ENCODE measurements at places on chromosomes 11 and 22.

DNA sequence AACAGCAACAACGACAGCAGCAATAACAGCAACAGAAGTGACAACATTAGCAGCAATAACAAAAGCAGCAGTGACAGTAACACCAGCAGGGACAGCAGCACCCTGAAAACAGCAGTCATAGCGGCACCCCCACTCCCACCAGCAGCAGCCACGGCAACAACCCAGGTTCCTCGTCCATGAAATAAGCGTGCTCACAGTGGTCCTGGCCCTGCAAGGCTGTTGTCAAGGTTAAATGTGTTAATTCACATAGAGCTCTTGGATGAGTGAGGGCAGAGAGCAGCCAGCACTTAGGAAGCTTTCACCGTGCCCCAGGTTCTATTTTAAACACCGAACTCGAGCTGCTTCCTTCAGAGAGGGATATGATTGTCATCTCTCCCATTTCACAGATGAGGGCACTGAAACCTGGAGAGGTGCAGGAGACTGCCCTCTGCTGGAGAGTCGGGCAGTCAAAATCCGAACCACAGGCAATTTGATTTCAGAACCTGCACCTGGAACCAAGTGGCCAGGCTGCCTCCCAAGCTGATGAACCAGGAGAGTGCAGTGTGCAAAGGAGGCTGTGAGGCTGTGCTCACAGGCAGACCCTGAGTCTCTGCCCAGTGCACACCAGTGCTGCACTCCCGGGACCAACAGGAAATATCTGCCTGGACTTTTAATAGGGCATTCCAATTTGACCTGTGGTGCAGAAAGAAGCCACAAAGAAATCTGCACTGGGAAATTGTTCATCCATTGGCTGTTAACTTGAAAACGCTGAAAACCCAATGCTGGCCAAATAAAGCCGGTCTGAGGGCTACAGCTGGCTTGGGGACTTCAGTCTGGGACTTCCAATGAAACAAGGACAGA is 22.9 kb upstream of the FGF3 start:
- DNase-seq: no peak

DNA sequence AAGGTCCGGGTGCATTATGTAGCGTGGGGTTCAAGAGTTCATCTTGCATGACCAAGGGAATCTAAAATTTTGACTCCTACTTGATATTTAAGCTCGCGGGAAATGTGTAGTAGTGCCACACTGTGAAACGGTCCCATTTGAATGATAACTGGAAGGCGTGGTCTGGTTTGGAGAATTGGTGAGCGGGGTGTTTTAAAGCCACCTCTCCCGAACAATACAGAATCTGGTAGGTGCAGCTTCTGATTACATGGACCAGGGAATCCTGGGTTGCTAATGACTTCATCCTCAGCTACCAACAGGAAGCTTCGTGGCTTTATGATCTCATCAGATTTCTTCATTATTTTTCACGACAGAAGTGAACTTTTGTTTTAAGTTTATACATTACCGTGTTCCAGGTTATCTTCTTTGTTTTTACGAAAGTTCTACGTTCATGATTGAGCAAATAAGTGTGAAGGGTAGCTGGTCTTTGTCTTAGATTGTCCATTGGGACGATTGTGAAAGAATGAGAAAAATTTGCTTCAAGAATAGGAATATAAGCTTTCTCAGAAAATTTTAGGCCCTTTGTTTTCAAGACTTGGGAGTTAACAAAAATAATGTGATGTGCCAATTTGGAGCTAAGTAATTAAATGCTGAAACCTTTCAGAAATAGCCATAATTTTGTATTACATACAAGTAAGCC is 1.7 kb downstream of the QSER1 start:
- peak; percentile 52 for DNase-seq

- no peak for DNase-seq
Observed at GRCh38 chr11:64803846-64804345, 882 bp upstream of the MAP4K2 start.

- no peak for DNase-seq
Observed at GRCh38 chr11:106076171-106076918, 802 bp downstream of the KBTBD3 start.

GRCh38 chr11:79829891-79830290 is 389.1 kb upstream of the TENM4 start:
- DNase-seq: no peak

DNA sequence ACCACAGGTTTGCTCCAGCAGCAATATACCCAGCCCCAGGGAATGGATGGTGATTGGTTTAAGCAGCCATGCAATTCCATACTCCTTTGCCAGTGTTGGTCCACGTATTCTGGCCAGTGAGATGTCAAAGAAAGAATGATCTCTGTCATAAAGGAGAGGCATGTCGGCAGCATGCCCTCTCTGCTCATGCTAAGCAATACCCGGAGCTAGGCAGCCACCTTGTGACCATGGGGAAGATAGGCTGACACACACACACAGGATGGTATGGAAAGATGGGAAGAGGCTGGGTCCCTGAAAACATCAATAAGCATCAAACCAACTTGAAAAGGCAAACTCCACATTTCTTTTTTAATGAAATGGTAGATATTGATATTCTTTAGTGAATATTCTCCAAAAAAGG is 5.1 kb downstream of the ABCC8 start:
- no peak for DNase-seq

- no peak for DNase-seq
Observed at GRCh38 chr22:36684841-36685240, 18.7 kb downstream of the CACNG2 start.

- no peak for DNase-seq
Observed at GRCh38 chr22:25067851-25068421, 115.4 kb downstream of the KIAA1671 start.

GRCh38 chr11:104584823-104585222 is 313.4 kb downstream of the CASP12 start:
- DNase-seq: no peak

- no peak for DNase-seq
Observed at GRCh38 chr22:39092111-39092862, 4.8 kb upstream of the APOBEC3H start.

DNA sequence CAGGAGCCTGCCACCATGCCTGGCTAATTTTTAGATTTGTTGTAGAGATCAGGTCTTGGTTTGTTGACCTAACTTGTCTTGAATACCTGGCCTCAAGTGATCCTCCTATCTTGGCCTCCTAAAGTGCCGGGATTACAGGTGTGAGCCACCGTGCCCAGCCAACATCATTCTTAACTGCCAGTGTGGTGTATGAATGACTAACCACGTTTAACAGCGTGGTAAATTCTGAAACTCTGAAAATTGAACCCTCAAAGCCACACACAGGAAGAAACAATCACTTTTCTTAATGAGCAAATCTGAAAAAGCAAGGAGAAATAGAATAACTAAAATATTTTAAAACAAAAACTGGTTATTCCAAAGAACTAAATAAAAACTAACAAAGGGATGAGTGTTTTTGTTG is 7.4 kb downstream of the TMEM9B start:
- DNase-seq: no peak

DNA sequence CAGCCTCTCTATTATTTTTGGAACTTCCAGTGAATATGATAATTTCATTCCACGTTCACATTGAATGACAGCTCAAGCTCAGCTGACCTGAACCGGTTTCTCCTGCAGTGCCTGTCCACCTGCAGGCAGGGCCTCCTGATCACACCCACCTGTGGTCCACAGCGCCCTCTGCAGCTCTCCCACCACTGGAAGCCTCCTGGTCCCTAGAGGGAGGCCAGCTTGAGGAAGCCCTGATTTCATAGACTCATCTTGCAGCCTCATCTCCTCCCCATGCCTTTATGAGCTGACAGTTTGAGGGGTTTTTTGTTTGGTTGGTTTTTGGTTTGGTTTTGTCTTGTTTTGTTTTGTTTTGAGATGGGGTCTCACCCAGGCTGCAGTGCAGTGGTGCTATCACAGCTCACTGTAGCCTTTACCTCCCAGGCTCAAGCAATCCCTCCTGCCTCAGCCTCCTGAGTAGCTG is 29.9 kb upstream of the MALAT1 start:
- no peak for DNase-seq

DNA sequence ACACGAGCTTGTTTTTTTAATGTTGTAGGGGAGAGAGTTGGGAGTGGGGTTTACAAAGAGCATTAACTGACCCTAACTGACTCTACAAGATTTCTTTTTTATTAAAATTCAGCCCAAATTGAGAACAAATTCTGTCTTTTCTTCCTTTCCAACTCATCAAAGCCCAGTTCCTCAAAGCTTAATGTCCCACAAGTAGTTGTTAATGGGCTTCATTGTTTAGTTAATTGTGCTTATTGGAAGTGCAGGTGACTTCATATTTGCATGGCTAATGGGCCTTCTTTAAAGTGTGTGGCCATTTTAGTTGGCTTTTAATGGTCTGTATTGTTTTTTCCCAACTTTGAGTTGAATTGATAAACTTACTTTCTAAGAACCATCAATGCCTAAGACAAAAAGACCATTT is 39.8 kb downstream of the MPPED2 start:
- no peak for DNase-seq

GRCh38 chr11:19094859-19095258 is 22.1 kb upstream of the ZDHHC13 start:
- no peak for DNase-seq

DNA sequence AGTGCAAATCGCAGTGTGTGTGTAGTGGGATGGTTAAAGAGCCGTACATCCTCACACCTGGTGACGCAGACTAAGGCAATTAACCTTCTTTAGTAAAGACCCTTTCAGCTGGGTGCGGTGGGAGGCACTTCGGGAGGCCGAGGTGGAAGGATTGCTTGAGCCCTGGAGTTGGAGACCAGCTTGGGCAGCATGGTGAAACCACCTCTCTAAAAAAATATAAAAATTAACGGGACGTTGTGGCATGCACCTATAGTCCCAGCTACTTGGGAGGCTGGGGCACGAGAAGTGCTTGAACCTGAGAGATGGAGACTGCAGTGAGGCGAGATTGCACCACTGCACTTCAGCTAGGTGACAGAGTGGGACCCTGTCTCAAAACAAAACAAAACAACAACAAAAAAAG is 31.5 kb downstream of the ZBTB16 start:
- DNase-seq: no peak

GRCh38 chr11:46920755-46921154 is 2.4 kb upstream of the LRP4 start:
- DNase-seq: peak; percentile 99

Measured in GM04504 (cell line).